SK-N-SH (cell line): ENCODE measurements at places on chromosomes 1 and 21. TPM values are rescaled to one million over a fixed set of nuclear protein-coding genes. Genes with fewer than 3 reads are reported as not detected.
A peak's percentile ranks its signal among the peaks of the same experiment; 100 is the strongest.

DNA sequence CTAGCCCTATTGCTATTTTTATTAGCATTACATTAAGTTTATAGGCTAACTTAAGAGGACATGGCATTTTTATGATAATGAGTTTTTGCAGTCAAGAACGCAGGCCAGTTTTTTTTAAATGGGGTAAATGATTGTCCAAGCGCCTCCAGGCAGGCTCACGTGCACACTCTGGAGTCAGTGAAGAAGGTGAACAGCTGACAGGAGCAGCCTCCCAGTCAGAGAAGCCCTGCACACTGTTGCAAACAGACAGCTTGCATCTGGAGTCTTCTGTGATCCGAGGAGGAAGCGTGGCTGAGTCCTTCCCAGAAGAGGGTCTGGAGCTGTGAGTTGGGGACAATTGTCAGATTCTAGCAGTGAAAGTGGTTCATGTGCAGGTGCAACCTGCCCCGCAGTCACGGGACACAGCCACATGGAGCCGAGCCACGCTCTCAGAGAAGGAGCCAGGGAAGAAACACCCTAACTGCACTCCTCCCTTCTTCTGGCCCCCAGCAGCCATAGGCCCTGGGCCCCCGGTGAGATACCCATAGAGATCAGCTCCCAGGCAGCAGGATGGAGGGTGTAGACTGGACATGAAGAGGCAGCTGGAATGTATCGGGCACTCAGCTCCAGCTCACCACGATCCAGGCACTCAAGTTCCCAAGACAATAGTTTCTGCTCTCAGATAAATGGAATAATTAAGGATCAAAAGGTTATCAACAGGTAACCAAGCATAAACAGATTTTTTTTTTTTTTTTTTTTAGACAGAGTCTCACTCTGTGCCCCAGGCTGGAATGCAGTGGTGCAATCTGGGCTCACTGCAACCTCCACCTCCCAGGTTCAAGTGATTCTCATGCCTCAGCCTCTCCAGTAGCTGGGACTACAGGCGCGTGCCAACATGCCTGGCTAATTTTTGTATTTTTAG is 26.4 kb downstream of the CAPN2 start:
- no peak for DNase-seq
- H3K36me3 ChIP-seq, result peaks cover 14% of the 10 kb centered on the region; the same call in 1 of the 2 replicates
- no peak overlapping the region for H3K4me3 ChIP-seq
- H3K27ac ChIP-seq, result no peak overlapping the region
- no peaks in the 10 kb centered on the region for H3K27me3 ChIP-seq
- peaks cover 5% of the 10 kb centered on the region; the same call in 1 of the 2 replicates for H3K4me1 ChIP-seq

Gene ZNF326
- 16.4 and 18.0 TPM in 2 replicates for polyA plus RNA-seq

DNA sequence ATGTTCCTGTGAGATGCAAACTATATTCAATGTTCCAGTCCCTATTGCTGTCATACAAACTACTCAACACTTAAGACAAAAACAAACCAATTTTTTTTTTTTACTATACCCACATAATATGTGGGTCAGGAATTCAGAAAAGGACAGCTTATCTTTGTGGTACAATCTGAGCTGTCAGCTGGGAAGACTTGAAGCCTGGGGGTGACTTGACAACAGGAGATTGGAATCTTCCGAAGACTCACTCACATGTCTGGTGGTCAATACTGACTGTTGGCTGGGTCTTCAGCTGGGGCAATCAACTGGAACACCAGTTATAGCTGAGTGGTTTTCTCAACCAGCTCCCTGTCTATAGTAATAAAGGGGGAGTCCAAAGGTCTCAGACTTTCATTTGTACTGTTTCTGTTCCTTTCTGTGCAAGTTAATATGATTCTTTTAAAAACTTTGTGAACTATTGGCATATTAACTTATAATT is 81.7 kb upstream of the ATP1B1 start:
- H3K4me3 ChIP-seq, result no peak overlapping the region
- H3K27ac ChIP-seq, result no peak overlapping the region
- H3K27me3 ChIP-seq, result no peaks in the 10 kb centered on the region
- DNase-seq, result no peak
- H3K36me3 ChIP-seq, result no peaks in the 10 kb centered on the region

Gene FMO4
- polyA plus RNA-seq, result 1.6 and 2.0 TPM in 2 replicates

DNA sequence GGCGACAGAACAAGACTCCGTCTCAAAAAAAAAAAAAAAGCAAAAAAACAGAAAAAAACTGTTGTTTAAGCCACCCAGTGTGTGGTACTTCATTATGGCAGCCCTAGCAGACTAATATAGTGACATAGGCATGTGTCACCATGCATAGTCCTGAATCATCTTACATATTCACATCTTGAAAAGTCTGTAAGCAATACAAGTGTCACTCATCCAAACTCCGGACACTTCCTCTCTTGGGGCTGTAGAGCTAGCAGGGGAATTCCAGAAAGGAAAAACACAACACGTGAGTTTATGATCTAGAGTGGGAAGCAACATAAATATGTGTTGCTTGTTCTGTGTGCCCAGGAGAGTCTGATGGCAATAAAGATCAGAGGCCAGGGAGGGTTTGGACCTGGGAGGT is 81.6 kb upstream of the KCNE2 start:
- no peaks in the 10 kb centered on the region; the same call in 1 of the 2 replicates for H3K27me3 ChIP-seq
- no peak overlapping the region for H3K27ac ChIP-seq
- H3K36me3 ChIP-seq, result no peaks in the 10 kb centered on the region
- peaks cover 11% of the 10 kb centered on the region; the same call in 1 of the 2 replicates for H3K4me1 ChIP-seq
- DNase-seq, result no peak

Gene LRRC8D
- 15.0 and 21.5 TPM in 2 replicates for polyA plus RNA-seq

DNA sequence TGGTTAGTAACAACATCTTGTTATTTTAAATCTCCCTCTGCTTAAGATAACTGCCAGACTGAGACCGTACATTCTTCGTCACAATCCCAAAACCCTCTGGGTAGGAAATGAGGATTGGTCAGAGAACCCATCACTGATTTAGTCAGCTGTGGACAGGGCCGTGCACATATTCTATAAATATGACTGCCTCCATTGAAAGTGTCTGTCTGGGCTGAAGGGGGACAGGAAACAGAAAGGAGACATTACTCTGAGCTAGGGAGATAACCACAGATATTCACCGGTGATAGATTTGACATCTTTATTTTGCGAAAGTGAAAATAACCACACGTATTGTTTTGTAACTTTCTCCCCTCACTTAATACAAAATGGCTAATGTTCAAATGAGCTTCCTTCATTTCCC is 36.9 kb upstream of the ST6GALNAC5 start:
- H3K27ac ChIP-seq, result peak overlapping the region; percentile 80
- no peaks in the 10 kb centered on the region for H3K4me1 ChIP-seq
- DNase-seq, result no peak
- no peaks in the 10 kb centered on the region for H3K36me3 ChIP-seq
- peak overlapping the region; percentile 17; the same call in 1 of the 2 replicates for H3K4me3 ChIP-seq

Gene LCE1A
- not detected in 2 replicates for polyA plus RNA-seq

Gene NKAIN1
- 0.54 and 0.96 TPM in 2 replicates for polyA plus RNA-seq

Gene BMP8B
- 0.07 and 0.16 TPM in 2 replicates for polyA plus RNA-seq

- peaks cover 3% of the 10 kb centered on the region for H3K36me3 ChIP-seq
- DNase-seq, result peak; percentile 58
- peak overlapping the region; percentile 79 for H3K4me3 ChIP-seq
- H3K27ac ChIP-seq, result peak overlapping the region; percentile 62; the same call in 1 of the 2 replicates
- peaks cover 43% of the 10 kb centered on the region for H3K4me1 ChIP-seq
Measured at GRCh38 chr1:150973258-150973835, 1.3 kb downstream of the CERS2 start.

Gene ZFP69B
- 1.7 and 2.1 TPM in 2 replicates for polyA plus RNA-seq

Gene FCRL4
- polyA plus RNA-seq, result not detected in 2 replicates
